ENCODE measurements at places on chromosomes 2 and 18. TPM values are rescaled to one million over a fixed set of nuclear protein-coding genes. Genes with fewer than 3 reads are reported as not detected.

The POU3F3 gene
- total RNA-seq: not detected

The CTAGE1 gene
- total RNA-seq: not detected

The ZNF892 gene
- 0.18 TPM for total RNA-seq

The FLACC1 gene
- 1.4 TPM for total RNA-seq

The RAX gene
- total RNA-seq: not detected

The CD302 gene
- total RNA-seq: 31.8 TPM

The FAM110C gene
- not detected for total RNA-seq

The LYG1 gene
- not detected for total RNA-seq

The LCT gene
- not detected for total RNA-seq

The SOS1 gene
- 25.6 TPM for total RNA-seq

The TPO gene
- not detected for total RNA-seq

Data from cardiac atrium fibroblast (primary cell).